Fibroblast of villous mesenchyme (primary cell): ENCODE measurements at places on chromosomes 11 and 22. TPM values are rescaled to one million over a fixed set of nuclear protein-coding genes. Genes with fewer than 3 reads are reported as not detected.

GLB1L3 gene
- not detected in 2 replicates for total RNA-seq

UBQLN3 gene
- total RNA-seq = 0.43 TPM in 1 of 2 replicates, not detected in the other

UBQLNL gene
- total RNA-seq = under 0.01 TPM in 2 replicates

CLMP gene
- total RNA-seq = 115 and 147 TPM in 2 replicates

GRCh38 chr11:44008088-44008501, 39.7 kb upstream of the ACCSL start:
- DNase-seq = no peak

DNA sequence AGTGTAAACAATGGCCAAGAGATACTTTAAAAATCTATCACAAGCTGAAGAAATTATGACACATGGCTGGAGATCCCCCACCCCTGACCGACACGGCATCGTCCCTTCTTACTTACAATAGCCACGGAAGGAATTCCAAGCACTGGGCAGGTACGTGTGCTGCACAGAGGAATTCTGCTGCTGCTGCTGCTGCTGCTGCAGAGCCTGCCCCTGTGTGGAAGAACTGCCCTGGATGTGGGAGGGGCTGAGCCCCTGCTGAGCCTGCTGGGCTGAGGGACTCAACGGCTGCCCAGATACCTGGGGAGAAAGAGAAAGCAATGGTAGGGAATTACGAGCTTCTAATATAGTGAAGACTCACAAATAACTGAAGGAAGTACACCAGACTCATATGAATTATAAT, 15.0 kb upstream of the NFRKB start:
- DNase-seq = no peak

GRCh38 chr11:35141571-35141971, 2.6 kb downstream of the CD44 start:
- DNase-seq = no peak

DNA sequence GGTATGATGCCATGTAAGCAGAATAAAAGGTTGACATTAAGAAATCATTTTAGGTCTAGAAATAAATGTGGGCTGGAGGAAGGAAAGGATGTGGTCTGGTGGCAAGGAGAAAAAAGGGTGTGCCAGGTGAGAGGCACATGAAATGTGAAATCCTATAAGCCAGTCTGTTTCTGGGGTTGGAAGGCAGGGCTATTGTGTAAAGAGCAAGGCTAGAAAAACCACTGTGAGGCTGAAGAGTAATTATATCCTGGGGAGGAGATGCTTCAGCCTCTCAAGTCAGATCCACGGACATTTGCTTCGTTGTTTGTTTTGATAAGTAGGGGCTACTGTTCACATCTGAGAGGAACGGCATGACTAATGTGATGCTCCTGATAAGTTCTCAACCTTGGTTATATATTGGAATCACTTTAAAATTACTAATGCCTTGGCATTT, 77.5 kb upstream of the CTSC start:
- DNase-seq = peak; percentile 48
